ENCODE measurements at places on chromosomes 1 and 21. TPM values are rescaled to one million over a fixed set of nuclear protein-coding genes. Genes with fewer than 3 reads are reported as not detected.

DNA sequence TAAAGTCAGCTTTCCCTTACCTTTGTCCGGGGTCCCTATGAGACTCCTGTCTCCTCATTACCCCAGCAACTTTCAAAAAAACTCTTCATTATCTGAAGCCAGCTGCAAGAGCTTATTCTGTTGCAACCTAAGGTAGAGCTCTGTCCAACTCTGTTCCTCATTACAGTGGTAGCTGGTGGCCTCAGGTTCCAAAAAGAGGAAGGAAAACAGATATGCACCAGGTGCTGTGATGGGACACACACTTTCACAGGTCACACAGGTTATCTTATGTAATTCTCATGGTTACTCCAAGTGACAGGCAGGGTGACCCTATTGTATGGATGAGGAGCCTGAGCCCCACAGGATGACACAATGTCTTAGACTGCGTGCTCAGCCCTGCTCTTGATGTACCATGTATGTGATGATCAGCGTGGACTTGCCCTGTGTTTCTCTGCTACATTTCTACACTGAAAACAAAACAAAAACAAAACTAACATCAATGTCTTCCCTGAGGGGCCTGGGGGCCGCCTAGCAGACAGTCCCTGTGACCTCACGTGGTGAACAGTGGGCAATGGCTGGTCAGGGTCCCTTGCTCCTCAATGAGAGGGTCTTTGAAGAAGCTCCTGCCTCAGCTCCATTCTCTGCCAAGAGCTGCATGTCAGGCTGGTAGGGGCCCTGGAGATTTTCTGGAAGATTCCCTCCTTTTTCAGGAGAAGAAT is 9.7 kb upstream of the TENT5C start:
- H3K4me1 ChIP-seq: no peaks in the 10 kb centered on the region

GRCh38 chr1:180217006-180217405 is 13.1 kb upstream of the LHX4 start:
- H3K36me3 ChIP-seq: no peaks in the 10 kb centered on the region
- H3K27me3 ChIP-seq: no peaks in the 10 kb centered on the region
- no peaks in the 10 kb centered on the region for H3K4me1 ChIP-seq
- no peak overlapping the region for H3K4me3 ChIP-seq

DNA sequence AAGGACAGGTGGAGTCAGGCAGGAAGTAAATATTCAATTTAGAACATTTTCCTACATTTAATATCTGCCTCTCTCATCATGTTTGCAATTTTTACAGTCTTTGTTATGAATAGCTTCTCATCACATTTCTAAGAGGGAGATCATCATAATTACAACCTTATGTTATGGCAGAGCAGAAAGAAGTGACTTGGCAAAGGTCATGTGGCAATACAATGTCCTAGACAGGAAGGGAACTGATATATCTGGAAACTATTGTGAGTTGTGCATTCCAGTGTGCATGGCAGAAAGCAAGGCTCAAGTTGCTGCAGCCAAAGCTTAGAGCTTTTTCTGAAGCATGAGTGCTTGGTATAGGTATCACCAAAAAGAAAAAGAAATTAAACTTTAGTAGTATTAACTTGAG is 43.8 kb upstream of the PRRX1 start:
- no peak overlapping the region for H3K4me3 ChIP-seq
- no peaks in the 10 kb centered on the region for H3K4me1 ChIP-seq
- no peaks in the 10 kb centered on the region for H3K27me3 ChIP-seq

- H3K4me3 ChIP-seq: no peak overlapping the region
- no peaks in the 10 kb centered on the region for H3K27me3 ChIP-seq
- H3K27ac ChIP-seq: no peak overlapping the region
- DNase-seq: no peak
- H3K36me3 ChIP-seq: no peaks in the 10 kb centered on the region
- no peaks in the 10 kb centered on the region for H3K4me1 ChIP-seq
These were observed 14.0 kb upstream of the NCF2 start for GRCh38 chr1:183604038-183604808.

GRCh38 chr21:19603011-19603593 is 1199.5 kb upstream of the TMPRSS15 start:
- H3K4me3 ChIP-seq: no peak overlapping the region
- no peaks in the 10 kb centered on the region for H3K4me1 ChIP-seq
- no peaks in the 10 kb centered on the region for H3K27me3 ChIP-seq
- H3K27ac ChIP-seq: no peak overlapping the region

GRCh38 chr21:34546542-34546941 is 34.5 kb upstream of the KCNE1 start:
- H3K27ac ChIP-seq: peak overlapping the region; percentile 74
- no peaks in the 10 kb centered on the region for H3K27me3 ChIP-seq
- DNase-seq: no peak

DNA sequence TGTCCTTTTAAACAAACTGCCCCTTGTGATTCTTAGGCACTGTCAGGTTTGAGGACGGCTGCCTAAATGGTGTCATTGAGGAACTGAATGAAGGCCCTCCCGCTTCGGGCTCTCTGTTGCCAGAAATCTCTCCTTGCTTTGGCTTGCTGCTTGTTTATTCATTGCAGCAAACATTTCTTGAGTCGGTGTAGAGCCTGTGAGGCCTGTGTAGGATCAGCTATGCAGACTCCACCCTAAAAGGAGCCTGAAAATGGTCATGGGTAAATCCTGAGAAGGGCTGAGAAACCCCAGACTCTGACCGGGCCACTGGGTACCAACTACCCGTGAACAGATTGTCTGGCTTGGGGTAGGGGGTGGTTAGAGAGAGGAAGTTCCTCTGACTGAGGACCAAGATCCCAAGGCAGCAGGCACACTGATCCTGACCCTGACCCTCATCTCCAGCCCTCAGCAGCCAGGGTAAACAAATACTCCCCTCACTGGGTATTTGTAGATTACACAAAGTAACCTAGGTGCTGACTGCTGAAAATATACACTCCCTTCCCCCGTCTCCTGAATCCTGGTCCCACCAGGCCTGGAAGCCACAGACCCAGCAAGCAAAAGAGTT is 3.1 kb downstream of the IL6R start:
- H3K27ac ChIP-seq: peak overlapping the region; percentile 88
- H3K4me1 ChIP-seq: peaks cover 46% of the 10 kb centered on the region
- no peaks in the 10 kb centered on the region for H3K27me3 ChIP-seq
- H3K4me3 ChIP-seq: peak overlapping the region; percentile 73
- H3K36me3 ChIP-seq: no peaks in the 10 kb centered on the region
- DNase-seq: no peak

- peak overlapping the region; percentile 96 for H3K27ac ChIP-seq
- no peak for DNase-seq
- H3K4me1 ChIP-seq: peaks cover 26% of the 10 kb centered on the region
- no peaks in the 10 kb centered on the region for H3K27me3 ChIP-seq
- H3K36me3 ChIP-seq: peaks cover 42% of the 10 kb centered on the region
These were observed 4.3 kb downstream of the GAS5 start for GRCh38 chr1:173863224-173864161.

DNA sequence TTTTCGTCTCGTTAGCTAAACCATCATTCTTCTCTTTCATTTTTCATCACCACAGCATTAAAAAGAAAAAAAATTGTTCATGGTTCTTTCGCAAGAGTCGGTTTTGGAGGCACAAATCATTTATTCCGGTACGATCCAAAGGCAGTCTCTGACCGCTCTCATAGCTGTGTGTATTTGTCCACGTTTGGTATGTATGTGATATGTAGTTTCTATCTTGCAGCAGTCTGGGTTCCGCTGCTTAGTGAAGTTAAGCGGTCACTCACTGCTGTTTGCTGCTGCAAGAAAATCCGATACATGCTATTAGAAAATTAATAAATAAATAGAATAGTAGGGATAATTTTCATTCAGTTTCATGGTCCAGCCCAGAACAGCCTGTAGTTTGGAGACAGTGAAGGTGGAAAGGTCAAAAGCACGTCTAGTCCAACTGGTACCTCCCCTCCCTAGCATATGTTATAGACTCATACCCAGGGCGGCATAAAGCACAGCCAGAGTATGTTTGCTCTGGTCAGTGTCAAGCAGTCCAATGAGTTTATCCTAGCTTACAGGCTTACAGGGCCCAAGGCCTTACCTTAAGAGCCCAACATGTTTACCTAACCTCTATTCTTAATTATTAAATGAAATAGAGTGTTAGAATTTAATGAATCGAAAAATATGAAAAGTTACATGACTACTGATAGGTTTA is 2.5 kb downstream of the FMN2 start:
- no peak overlapping the region for H3K27ac ChIP-seq
- no peaks in the 10 kb centered on the region for H3K27me3 ChIP-seq
- no peak overlapping the region for H3K4me3 ChIP-seq
- no peaks in the 10 kb centered on the region for H3K36me3 ChIP-seq

DNA sequence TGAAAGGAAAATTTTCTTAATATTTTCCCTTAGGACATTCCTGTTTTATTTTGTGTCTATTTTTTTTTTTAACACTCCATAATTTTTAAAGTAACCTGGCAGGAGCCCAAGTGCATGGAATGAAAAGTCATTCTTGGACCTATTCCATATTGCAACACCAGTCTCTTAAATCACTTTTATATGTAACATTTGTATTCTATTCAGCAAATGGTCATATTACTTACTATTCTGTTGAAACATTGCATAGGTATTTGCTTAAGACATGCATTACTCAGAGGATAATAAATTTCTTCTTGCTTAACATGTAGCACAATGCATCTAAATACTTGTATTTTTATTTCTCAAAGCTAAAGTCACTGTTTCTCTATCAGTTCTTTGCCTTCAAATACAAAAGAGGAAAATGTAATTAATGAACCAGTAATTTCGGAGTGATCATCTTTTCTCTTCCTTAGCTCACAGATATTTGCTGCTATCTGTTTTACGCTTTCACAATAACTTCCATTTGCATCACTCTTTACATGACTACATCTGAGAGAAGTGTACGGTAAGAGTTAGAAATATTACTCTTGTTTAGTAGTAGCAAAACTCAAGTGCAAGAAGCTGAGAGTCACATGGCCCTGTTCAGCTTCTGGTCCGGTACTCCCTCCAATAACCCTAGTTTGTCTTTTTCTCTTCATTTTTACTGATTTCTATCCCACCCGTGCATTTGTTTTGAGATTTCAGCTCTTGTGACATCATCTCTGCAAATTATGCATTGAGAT is 394.8 kb downstream of the USP25 start:
- no peak for DNase-seq
- no peak overlapping the region for H3K27ac ChIP-seq
- H3K4me3 ChIP-seq: no peak overlapping the region
- H3K27me3 ChIP-seq: no peaks in the 10 kb centered on the region

GRCh38 chr1:79899914-79900313 is 893.4 kb upstream of the ADGRL4 start:
- H3K36me3 ChIP-seq: no peaks in the 10 kb centered on the region
- no peak overlapping the region for H3K4me3 ChIP-seq
- no peak for DNase-seq
- H3K27ac ChIP-seq: no peak overlapping the region

DNA sequence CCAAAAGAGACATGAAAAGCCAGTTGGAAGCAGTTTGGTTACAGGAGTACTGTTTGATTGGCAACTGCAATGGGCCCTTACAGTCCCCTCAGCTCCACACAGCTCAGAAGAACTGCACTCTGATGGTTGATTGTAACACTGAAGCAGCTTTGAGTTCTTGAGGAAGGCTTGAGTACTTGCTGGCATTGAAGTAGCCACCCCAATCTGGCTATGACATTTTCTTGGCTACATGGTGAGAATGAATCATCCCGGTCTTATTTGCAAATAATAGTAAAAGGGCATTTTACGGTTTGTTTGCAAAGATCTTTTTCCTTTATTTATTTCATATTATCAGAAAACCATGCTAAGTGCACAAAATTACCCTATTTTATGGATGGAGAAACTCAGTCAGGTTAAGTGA is 159.7 kb upstream of the BEND5 start:
- H3K4me1 ChIP-seq: no peaks in the 10 kb centered on the region
- H3K27me3 ChIP-seq: no peaks in the 10 kb centered on the region
- no peak for DNase-seq

GRCh38 chr1:79660129-79660528 is 653.6 kb upstream of the ADGRL4 start:
- H3K27ac ChIP-seq: no peak overlapping the region
- no peak overlapping the region for H3K4me3 ChIP-seq
- no peaks in the 10 kb centered on the region for H3K4me1 ChIP-seq
- H3K27me3 ChIP-seq: no peaks in the 10 kb centered on the region
- H3K36me3 ChIP-seq: no peaks in the 10 kb centered on the region
- no peak for DNase-seq

DNA sequence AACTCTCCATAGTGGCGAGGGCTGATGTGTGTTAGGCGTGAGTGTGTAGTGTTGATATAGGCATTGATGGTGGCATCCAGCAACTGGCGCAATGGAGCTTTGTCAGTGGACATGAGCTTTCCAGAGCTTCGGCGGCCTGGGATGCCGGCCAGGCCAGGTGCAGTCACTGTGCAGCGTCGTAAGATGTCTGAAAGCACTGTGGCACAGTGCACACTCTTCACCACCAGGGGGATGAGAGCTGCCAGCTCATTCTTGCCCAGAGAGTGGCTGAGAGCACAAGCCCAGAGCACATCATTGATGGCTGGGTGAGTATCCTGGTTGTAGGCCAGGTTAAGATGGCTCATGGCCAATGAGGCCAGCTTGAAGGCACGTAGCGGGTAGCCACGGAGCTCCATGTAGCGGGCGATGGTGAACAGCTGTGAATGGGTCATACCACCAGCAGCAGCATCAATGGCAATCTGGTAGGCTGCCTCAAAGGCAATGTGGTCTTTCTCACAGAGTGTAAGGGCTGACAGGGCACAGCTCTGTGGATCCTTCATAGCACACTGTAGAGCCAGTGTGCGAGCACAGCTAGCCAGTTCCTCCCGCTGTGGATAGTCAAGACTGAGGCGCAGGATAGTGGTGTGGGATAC is 6.7 kb downstream of the UROD start:
- H3K27me3 ChIP-seq: no peaks in the 10 kb centered on the region
- H3K4me1 ChIP-seq: no peaks in the 10 kb centered on the region
- no peak for DNase-seq
- no peak overlapping the region for H3K27ac ChIP-seq

Gene IFI6
- 39.1 TPM for total RNA-seq

Gene SPRR2F
- total RNA-seq: not detected

Gene MED8
- total RNA-seq: 50.8 TPM

Gene PYHIN1
- not detected for total RNA-seq

Gene PDPN
- 0.28 TPM for total RNA-seq

Gene THEM5
- total RNA-seq: not detected

Gene LAMC1
- 113 TPM for total RNA-seq

Gene DHRS3
- 113 TPM for total RNA-seq

Gene LCE1E
- total RNA-seq: not detected

Gene AVPR1B
- total RNA-seq: not detected

Measured in Panc1 (cell line).